ENCODE measurements at places on chromosomes 5 and 9. TPM values are rescaled to one million over a fixed set of nuclear protein-coding genes. Genes with fewer than 3 reads are reported as not detected.

- no peak overlapping the region for H3K27ac ChIP-seq
- no peak for DNase-seq
- no peaks in the 10 kb centered on the region for H3K27me3 ChIP-seq
- no peaks in the 10 kb centered on the region for H3K4me1 ChIP-seq
- H3K36me3 ChIP-seq: no peaks in the 10 kb centered on the region
Observed at GRCh38 chr5:124630767-124631704, 115.4 kb downstream of the ZNF608 start.

Gene IFNE
- total RNA-seq: not detected

DNA sequence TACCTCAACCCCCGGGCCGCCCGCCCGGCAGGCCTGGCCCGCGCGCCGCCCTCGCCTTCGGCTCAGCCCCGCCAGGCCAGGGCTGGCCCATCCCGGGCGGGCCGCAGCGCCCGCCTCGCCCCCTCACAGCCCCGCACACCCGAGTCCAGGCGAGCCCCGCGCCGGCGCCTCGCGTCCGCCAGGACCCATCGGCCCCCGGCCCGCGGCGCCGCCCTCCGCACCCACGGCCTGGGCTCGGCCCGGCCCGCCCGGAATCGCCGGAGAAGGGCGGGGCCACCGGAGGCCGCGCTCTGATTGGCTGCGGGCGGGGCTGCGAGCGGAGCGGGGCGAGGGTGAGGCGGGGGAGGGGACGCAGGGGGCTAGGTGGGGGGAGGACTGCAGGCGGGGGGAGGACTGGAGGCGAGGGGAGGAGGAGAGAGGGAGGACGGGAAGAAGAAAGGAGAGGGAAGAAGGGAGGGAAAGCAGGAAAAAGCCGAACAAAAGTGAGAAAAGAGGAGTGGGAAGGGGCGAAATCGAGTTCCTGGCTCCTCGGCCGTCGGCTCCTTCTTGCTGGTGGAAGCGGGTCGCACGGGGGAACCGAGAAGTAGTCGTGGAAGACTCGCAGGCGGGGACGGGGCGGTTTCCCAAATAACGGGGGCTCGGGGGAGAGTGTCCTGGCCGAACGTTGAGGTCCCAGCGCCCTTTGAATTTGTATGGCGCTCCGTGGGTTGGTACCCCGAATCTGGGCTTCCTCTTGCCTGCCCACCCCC is 472 bp upstream of the UBTD2 start:
- H3K36me3 ChIP-seq: no peaks in the 10 kb centered on the region
- peaks cover 27% of the 10 kb centered on the region for H3K4me1 ChIP-seq
- DNase-seq: peak; percentile 87
- H3K27me3 ChIP-seq: no peaks in the 10 kb centered on the region
- peak overlapping the region; percentile 82 for H3K4me3 ChIP-seq

Gene DBH
- total RNA-seq: not detected

Gene F2RL1
- total RNA-seq: 209 TPM

- H3K27ac ChIP-seq: no peak overlapping the region
- H3K36me3 ChIP-seq: no peaks in the 10 kb centered on the region
- H3K4me1 ChIP-seq: peaks cover 6% of the 10 kb centered on the region
- DNase-seq: no peak
- no peak overlapping the region for H3K4me3 ChIP-seq
- H3K27me3 ChIP-seq: no peaks in the 10 kb centered on the region
Observed at GRCh38 chr9:91427873-91428272, 4.2 kb upstream of the NFIL3 start.

GRCh38 chr9:108474356-108474755 is 381.4 kb downstream of the ACTL7B start:
- DNase-seq: no peak
- no peak overlapping the region for H3K27ac ChIP-seq
- H3K4me1 ChIP-seq: peaks cover 29% of the 10 kb centered on the region
- H3K36me3 ChIP-seq: no peaks in the 10 kb centered on the region

DNA sequence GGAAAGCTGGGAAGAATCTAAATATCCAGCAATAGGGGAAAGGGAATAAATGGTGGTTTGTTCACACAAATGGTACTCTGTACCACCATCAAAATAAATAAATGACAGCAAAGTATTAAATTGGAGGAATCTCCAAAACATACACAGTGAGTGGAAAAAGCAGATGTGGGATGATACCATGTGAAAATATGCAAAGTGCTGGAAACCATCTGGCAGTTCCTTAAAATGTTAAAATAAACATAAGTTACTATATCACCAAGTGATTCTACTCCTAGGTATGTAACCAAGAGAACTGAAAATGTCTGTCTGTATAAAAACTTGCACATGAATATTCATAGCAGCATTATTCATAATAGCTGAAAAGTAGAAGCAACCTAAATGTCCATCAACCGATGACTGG is 41.9 kb upstream of the TEX48 start:
- no peaks in the 10 kb centered on the region for H3K4me1 ChIP-seq
- no peaks in the 10 kb centered on the region for H3K36me3 ChIP-seq
- no peaks in the 10 kb centered on the region for H3K27me3 ChIP-seq
- no peak overlapping the region for H3K4me3 ChIP-seq
- no peak overlapping the region for H3K27ac ChIP-seq
- DNase-seq: no peak

DNA sequence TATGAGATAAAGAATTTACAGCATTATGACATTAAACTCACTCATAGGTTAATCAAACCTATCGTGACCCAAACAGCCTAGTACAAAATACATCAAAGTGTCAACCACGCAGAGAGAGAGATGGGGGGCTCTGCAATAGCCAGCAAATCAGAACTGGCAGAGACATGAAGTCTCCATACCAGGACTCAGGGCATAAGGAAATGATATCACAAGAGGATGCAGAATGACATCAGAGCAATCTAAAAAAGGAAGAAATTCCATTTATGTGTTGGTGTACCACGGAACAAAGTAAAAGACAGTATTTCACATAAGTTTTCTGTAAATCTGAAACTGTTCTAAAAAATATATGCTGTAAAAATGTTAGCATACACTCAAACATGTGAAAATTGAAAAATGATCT is 24.6 kb downstream of the BICD2 start:
- DNase-seq: no peak
- H3K4me3 ChIP-seq: no peak overlapping the region
- peaks cover 20% of the 10 kb centered on the region for H3K4me1 ChIP-seq
- no peaks in the 10 kb centered on the region for H3K27me3 ChIP-seq
- no peaks in the 10 kb centered on the region for H3K36me3 ChIP-seq

Gene LURAP1L
- total RNA-seq: 50.0 TPM

GRCh38 chr9:126222835-126223431 is 103.7 kb upstream of the MVB12B start:
- no peak overlapping the region for H3K27ac ChIP-seq
- H3K4me1 ChIP-seq: no peaks in the 10 kb centered on the region
- DNase-seq: no peak
- H3K36me3 ChIP-seq: no peaks in the 10 kb centered on the region

DNA sequence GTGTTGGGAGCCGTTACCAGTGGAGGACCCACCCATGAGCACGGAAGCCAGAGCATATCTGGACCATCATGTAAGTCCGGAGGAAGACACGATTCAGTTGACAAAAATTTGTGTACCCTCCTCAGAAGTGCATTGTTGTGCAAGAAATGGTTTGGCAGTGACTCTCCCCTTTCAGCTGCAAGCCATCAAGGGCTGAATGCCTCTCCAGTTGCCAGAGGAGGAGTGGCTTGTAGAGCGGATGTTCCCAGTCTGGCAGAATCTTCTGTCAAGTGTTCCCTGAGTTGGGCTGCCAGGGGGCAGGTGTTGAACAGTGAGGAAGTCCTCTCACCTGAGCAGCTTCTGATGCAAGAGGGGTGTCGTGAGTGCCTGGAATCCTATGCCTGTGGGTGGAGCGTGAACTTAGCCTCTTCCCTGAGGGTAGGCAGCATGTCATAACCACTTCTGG is 27.6 kb upstream of the CDKN2AIPNL start:
- H3K27me3 ChIP-seq: no peaks in the 10 kb centered on the region
- H3K4me1 ChIP-seq: peaks cover 49% of the 10 kb centered on the region
- peak overlapping the region; percentile 84 for H3K27ac ChIP-seq
- H3K36me3 ChIP-seq: no peaks in the 10 kb centered on the region
- no peak overlapping the region for H3K4me3 ChIP-seq

Gene SNCB
- not detected for total RNA-seq

Gene LPAR1
- 28.3 TPM for total RNA-seq

DNA sequence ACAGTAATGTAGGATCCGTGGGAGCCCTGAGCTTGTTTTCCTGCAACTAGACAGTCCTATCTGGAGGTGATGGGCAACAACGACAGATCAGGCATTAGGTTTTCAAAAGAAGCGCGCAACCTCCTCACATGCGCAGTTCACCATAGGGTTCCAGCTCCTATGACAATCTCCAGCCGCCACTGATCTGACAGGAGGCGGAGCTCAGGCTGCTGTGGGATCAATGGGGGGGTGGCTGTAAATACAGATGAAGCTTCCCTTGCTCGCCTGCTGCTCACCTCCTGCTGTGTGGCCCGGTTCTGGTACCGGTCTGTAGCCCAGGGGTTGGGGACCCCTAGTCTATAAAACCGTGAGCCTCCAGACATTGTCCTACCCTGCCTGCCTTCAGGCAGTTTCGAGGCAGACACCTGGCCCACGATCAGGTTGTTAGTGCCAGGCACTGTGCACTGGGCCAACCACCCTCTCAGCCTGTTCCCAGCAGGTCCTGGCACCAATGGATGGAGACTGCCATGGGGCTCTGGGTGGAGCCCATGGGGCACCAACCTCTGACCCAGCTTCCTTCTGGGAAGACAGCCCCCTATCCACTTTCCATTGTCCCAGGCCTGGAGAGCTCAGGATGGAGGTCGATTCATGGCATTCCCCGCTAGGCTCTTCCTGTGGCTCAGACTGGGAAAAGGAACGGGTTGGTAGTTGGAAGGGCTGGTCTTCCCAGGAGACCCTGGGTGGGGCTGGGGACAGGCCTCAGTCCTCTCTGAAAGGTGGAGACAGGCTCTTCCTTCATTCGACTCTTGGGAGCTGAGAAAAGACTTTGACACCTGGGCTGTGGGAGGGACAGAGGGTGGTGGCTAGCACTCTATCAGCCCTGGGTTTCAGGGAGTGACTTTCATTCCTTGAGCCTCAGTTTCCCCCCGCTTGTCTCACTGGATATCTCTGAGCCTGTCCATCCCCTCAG is 1.7 kb downstream of the ENDOG start:
- no peak overlapping the region for H3K4me3 ChIP-seq
- DNase-seq: peak; percentile 47
- H3K4me1 ChIP-seq: peaks cover 16% of the 10 kb centered on the region
- no peak overlapping the region for H3K27ac ChIP-seq
- no peaks in the 10 kb centered on the region for H3K36me3 ChIP-seq

Gene GAS1
- 4.8 TPM for total RNA-seq

GRCh38 chr5:69416699-69417098 is 1.8 kb downstream of the MARVELD2 start:
- H3K4me1 ChIP-seq: no peaks in the 10 kb centered on the region
- H3K27ac ChIP-seq: peak overlapping the region; percentile 86
- H3K36me3 ChIP-seq: no peaks in the 10 kb centered on the region

- H3K36me3 ChIP-seq: no peaks in the 10 kb centered on the region
- no peak overlapping the region for H3K4me3 ChIP-seq
- DNase-seq: no peak
- no peaks in the 10 kb centered on the region for H3K4me1 ChIP-seq
- H3K27ac ChIP-seq: no peak overlapping the region
Observed at GRCh38 chr5:156339139-156339841, 12.3 kb downstream of the SGCD start.

GRCh38 chr5:152437866-152438265 is 32.8 kb upstream of the NMUR2 start:
- no peak overlapping the region for H3K4me3 ChIP-seq
- no peak overlapping the region for H3K27ac ChIP-seq
- H3K4me1 ChIP-seq: no peaks in the 10 kb centered on the region
- no peak for DNase-seq
- no peaks in the 10 kb centered on the region for H3K27me3 ChIP-seq

GRCh38 chr5:139684881-139685749 is 37.0 kb downstream of the CXXC5 start:
- no peaks in the 10 kb centered on the region for H3K27me3 ChIP-seq
- peaks cover 8% of the 10 kb centered on the region for H3K4me1 ChIP-seq
- no peak overlapping the region for H3K27ac ChIP-seq
- no peak for DNase-seq

- no peaks in the 10 kb centered on the region for H3K4me1 ChIP-seq
- DNase-seq: peak; percentile 43
- H3K4me3 ChIP-seq: no peak overlapping the region
- no peaks in the 10 kb centered on the region for H3K27me3 ChIP-seq
- no peaks in the 10 kb centered on the region for H3K36me3 ChIP-seq
- peak overlapping the region; percentile 40 for H3K27ac ChIP-seq
Observed at GRCh38 chr5:88732181-88732633, 150.8 kb downstream of the MEF2C start.

Gene HSD17B3
- 6.0 TPM for total RNA-seq

- peak; percentile 54 for DNase-seq
- H3K4me1 ChIP-seq: peaks cover 8% of the 10 kb centered on the region
- no peaks in the 10 kb centered on the region for H3K36me3 ChIP-seq
- no peak overlapping the region for H3K27ac ChIP-seq
- no peak overlapping the region for H3K4me3 ChIP-seq
- peaks cover 12% of the 10 kb centered on the region for H3K27me3 ChIP-seq
Observed at GRCh38 chr5:1380011-1380817, 35.3 kb upstream of the CLPTM1L start.

Gene PCDHA1
- not detected for total RNA-seq

Gene ZNF618
- 5.4 TPM for total RNA-seq

DNA sequence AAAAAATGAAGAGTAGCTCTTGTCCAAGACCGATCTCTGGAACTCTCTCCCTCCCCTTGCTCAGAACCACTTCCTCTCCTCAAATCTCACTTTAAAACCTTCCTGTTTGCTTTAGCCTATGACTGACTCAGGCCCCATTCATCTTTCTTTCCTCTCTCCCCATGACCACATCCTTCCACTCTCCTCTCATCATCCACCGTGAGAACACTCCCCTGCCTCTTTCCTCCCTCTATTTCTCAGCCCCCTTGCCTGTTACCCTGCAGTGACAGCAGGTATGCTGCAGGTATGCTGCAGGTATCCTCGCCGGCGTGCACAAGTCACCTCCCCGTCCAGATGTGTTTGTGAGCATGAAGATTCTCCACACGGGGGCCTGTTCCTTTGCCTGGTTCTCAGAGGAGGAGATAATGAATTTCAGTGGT is 505.3 kb downstream of the CCDC171 start:
- H3K4me3 ChIP-seq: no peak overlapping the region
- DNase-seq: no peak
- no peaks in the 10 kb centered on the region for H3K4me1 ChIP-seq
- H3K27me3 ChIP-seq: no peaks in the 10 kb centered on the region
- no peaks in the 10 kb centered on the region for H3K36me3 ChIP-seq

Gene GCNT4
- 1.4 TPM for total RNA-seq

DNA sequence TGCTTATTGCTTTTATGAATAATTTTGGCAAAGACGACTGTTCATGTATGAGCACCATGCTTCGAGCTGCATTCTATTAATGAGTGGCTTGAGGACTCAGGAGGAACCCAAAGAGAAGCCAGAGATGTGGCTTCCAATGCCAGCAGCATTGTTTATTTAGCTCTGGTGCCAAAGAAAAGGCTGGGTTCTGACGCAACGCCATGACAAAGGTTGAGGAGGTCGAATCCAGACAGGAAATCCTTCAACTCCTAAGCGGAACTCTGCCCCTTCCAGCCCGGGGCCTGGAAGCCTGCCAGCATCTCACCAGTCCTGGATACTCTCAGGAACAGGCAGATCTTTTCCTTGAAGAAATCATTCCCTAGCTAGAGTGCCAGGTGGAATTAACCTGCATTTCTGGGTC is 104.4 kb downstream of the ARHGAP26 start:
- H3K27ac ChIP-seq: peak overlapping the region; percentile 79
- peak; percentile 95 for DNase-seq
- H3K4me1 ChIP-seq: peaks cover 62% of the 10 kb centered on the region
- H3K36me3 ChIP-seq: no peaks in the 10 kb centered on the region

GRCh38 chr9:111559000-111559610 is 34.1 kb downstream of the ZNF483 start:
- no peaks in the 10 kb centered on the region for H3K27me3 ChIP-seq
- H3K27ac ChIP-seq: no peak overlapping the region
- no peak overlapping the region for H3K4me3 ChIP-seq
- DNase-seq: no peak
- H3K4me1 ChIP-seq: no peaks in the 10 kb centered on the region

Data from transverse colon (tissue), 4 donors.